ENCODE measurements at places on chromosomes 5 and 9.

GRCh38 chr5:74092766-74093165 is 466.8 kb downstream of the ARHGEF28 start:
- no peak for DNase-seq

DNA sequence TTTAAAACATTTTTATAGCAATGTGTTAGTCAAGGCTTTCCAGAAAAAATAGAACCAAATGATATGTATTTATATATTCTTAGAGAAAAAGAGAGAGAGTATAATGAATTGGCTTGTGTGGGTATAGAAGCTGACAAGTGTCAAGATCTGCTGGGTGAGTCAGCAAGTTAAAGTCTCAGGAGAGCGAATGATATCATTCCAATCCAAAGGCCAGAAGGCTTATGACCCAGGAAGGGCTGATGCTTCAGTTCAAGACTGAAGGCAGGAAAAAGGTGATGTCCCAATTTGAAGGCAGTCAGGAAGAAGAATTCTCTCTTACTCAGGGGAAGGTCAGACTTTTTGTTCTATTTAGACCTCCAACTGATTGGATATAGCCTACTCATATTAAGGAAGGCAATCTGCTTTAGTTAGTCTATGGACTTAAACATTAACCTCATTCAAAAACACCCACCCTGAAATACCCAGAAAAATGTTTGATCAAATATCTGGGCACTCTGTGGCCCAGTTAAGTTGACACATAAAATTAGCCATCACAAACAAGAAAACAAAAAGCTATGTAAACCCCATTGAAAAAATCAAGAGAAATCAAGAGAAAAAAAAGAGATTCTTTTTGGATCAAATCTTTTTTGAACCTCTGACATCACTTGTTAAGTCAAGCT is 189.6 kb downstream of the PIK3R1 start:
- no peak for DNase-seq

DNA sequence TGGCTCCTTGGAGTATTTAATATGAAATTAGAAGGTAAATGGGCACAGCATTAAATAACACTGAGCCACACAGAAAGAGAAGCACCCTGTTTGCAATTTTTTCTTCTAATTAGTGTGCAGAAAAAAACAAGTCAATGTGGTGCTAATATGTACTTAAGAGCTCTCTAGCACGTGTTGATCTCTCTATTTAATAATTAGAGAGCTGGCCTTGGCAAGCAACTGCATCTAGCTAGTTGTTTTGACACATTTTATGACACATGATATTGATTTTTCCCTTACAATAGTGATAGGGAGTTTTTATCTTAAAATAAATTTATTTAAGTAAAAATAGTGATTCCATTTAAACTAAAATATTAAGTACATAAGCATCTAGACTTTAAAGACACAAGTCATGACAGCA is 54.5 kb upstream of the NUDT12 start:
- no peak for DNase-seq

DNA sequence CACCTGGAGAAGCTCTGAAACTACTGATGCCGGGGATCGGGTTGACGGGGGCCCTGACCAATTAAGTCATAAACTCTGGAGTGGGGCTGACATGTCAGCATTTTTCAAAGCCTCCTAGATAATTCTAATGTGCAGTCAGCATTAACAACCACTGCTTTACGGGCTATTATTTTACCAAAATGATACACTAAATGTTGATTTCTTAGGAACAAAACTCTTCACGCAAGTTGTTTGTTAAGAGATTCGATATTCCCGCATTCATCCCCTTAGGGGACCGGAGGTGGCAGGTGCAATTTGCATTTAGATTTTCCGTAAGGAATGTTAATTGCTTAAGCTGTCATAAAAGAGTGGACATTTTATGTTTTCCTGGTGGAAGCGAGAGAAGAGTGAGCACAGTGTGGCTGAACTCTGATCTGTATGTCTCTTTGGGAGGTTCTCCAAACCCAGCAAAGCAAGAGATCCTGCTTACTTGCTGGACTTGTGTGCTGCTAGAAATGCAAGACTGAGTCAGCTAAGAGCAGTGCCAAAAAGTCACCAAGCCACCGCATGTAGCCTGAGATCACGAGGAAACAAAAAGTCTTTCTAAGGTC is 77.6 kb downstream of the UGCG start:
- DNase-seq = no peak

DNA sequence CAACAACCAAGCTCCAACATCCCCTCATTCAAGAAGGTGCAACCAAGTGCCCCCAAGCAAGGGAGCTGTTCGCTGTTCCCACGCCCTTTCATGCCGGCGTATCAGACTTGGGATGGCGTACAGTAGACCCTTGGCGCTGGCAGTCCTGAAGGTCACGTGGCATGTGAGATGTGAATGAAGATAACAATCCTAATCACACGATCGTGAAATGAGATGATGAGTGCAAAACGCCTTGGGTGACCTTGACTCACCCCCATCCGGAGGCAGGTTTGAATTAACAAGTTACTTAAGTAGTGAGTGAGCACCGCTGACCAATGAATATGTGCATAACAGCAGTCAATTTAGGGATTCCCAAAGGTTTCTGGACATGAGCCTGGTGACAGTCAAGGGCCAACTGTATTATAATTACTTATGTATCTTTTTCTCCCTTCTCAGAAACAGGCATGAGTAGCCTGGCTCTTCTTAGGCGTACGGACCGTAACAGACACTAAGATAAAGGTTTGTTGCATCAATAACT is 150.2 kb downstream of the TTLL11 start:
- no peak for DNase-seq

GRCh38 chr9:6551136-6551535 is 94.4 kb downstream of the GLDC start:
- no peak for DNase-seq

DNA sequence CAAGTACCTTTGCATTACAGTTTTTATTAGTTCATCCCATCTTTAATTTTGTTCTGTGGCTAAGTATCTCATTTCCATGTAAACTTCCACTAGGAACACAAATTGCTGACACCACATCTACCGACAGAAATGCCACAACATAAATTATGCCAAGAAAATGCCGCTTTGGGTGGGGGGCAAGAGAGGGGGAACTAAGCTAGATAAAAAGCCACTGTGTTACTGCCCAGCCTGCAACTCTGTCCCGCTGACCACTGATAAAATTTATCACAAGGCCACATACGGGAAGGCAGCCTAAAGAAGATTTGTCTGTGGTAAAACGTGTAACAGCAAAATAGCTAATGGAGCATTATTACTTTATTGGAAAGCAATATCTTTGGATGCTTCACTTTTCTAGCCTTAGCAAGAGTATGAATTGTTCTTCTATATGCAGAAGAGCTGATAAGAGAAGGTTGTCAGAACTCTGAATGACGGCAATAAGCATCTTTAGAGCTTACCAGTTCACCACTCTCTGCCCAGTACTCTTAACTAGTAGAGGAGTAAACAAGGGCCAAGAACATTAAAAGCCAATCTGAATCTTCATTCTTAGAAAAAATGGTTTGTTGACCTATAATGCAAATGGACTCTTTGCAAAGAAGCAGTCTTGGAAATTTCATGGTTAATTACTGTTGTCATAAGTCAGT is 172.2 kb upstream of the MEF2C start:
- DNase-seq = no peak

- no peak for DNase-seq
Observed at GRCh38 chr9:18629136-18629535, 155.2 kb downstream of the ADAMTSL1 start.

- DNase-seq = no peak
Observed at GRCh38 chr5:122703203-122703602, 71.7 kb upstream of the SNX2 start.

GRCh38 chr5:72171667-72172066 is 64.4 kb downstream of the MAP1B start:
- DNase-seq = no peak

- no peak for DNase-seq
Observed at GRCh38 chr9:74555565-74555964, 58.4 kb downstream of the RORB start.

DNA sequence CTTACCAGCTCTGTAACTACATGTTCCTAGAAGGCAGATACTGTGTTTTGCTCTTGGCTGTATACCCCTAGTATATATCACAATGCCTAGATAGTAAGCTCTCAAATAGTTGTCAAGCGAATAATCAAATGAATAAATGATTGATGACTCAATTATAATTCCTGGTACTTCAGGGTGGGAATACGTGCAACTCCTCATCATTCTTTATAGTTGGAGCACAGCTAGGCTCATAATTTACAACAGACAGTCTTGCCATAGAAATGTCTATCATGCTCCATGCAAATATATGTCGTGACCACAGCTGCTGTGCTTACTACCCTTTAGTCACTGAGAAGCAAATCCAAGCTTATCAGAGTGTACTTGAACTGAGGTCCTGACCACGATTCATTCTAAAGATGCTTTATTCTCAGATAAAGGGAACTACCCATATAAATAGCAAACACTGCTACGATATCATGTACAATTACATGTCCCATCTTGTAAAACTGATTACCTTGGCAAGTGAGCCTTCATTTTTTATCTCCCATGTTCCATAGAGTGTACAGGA is 52.1 kb downstream of the STRBP start:
- no peak for DNase-seq

GRCh38 chr5:142613271-142613671 is 72.6 kb downstream of the FGF1 start:
- DNase-seq = no peak

DNA sequence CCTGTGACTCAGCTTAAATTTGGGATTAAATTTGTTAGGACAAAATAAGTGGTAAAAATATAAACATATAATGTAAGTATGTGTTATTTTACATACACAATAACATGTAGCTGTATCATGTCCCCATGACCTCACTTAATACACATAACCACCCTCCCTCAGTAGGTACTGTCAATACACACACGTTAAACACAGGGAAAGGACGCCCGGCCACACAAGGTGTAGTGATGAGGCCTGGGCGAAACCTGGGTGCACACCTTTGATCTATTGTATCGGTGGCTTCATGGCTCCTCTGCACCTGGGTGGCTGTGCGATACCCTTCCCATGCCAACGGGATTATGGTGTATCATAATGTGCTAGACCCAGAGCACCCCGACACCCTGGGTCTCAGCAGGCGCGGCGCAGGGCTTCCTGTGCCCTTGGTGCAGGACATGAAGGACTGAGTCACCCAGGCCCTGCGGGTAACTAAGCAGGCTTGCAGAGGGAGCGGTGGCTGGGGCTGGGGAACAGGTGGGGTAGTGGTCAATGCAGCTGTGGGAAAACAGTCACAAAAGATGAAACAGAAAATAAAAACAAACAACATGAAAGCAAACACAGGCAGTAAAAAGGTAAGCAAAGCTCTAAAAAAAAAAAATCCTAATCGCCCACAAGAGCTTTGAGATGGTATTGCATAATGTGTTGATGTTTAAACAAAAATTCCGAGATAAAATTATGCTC is 127.5 kb upstream of the RETREG1 start:
- no peak for DNase-seq

- no peak for DNase-seq
Observed at GRCh38 chr5:96855031-96855872, 21.0 kb upstream of the ERAP2 start.

DNA sequence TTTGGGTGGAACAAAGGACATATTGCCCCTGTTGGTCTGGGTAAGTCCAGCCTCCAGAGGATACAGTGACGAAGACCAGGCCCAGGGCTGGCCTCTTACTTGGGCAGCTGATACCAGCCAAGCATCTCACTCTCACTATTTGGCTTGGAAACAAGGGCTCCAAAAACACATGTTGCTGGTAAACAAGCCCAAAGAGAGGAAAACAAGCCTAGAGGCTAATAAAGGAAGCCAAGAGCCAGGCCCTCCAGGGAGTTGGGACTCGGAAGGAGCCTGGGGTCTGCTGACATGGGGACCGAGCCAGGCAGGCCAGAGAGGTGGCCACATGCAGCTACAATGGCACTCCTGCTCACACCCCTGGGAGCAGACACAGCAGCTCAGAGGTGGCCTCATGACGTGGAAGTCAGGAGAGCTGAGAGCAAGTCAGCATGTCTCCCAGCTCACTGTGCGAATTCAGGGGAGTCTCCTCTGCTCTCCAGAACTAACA is 5.7 kb downstream of the SPARC start:
- no peak for DNase-seq

GRCh38 chr5:97102010-97102470 is 40.4 kb downstream of the LIX1 start:
- DNase-seq = no peak

DNA sequence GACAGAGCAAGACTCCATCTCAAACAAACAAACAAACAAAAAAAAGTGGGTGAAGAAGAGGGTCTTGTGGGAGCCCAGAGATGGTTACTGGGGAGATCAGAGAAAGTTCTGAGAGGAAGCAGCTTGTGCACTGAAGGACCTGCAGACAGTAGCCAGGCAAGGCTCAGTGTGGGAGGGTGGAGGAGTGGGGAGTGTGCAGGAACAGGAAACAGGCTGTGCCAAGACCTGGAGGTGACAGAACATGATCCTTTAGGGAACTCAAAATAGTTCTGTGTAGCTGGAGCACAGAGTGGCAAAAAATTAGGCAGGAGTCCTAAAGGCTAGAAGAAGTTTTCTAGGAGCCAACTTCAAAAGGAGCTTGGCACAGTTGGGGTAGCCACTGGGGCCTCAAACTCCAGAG is 19.2 kb upstream of the NANS start:
- DNase-seq = no peak

- DNase-seq = no peak
Observed at GRCh38 chr9:126793686-126794417, 11.0 kb upstream of the ZBTB43 start.

- no peak for DNase-seq
Observed at GRCh38 chr5:120678279-120678678, 214.2 kb downstream of the PRR16 start.

GRCh38 chr5:15159606-15160005 is 288.0 kb upstream of the ANKH start:
- DNase-seq = no peak

DNA sequence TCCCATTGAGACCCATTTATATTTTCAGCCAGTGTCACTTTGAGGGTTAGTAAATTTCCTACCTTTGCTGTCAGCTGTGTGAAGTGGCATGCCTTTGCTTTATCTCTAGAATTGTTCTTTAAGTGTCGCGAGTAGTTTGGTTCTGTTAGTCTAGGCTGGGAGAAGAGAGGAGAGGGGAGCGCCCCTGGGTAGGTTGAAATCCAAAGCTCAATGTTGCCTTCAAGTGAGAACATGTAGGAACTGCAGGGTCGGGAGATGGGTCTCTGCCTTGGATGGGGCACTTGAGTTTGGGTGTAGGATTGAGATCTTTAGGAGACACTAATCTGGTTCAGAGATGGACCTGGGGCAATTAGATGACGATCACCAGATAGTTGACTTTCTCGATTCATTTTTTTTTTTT is 46.3 kb downstream of the STC2 start:
- no peak for DNase-seq

DNA sequence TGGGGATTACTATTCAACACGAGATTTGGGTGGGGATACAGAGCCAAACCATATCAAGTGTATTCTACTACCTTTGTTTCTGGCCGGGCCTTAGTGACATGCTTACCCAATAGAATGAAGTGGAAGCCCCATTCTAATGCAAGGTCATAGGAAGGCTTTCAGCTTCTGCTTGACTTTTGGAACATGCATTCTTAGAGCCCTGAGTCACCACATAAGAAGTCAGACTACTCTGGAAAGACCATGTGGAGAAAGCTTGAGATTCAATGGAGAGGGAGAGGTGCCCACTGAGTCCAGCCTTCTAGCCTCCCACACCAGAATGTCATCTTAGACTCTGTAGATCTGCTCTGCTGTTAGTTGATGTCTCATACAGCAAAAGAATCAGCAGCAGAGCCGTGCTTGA is 155.7 kb upstream of the FBN2 start:
- no peak for DNase-seq

GRCh38 chr5:150989695-150990094 is 30.7 kb upstream of the GPX3 start:
- no peak for DNase-seq

GRCh38 chr5:6111131-6111530 is 267.2 kb downstream of the MED10 start:
- no peak for DNase-seq

GRCh38 chr9:133978226-133978898 is 13.8 kb downstream of the VAV2 start:
- no peak for DNase-seq
